Suppressor macrophage (primary cell): ENCODE measurements at places on chromosomes 12 and 14.
A peak's percentile ranks its signal among the peaks of the same experiment; 100 is the strongest.

GRCh38 chr14:23518709-23519108, 32.9 kb downstream of the ZFHX2 start:
- DNase-seq: no peak

DNA sequence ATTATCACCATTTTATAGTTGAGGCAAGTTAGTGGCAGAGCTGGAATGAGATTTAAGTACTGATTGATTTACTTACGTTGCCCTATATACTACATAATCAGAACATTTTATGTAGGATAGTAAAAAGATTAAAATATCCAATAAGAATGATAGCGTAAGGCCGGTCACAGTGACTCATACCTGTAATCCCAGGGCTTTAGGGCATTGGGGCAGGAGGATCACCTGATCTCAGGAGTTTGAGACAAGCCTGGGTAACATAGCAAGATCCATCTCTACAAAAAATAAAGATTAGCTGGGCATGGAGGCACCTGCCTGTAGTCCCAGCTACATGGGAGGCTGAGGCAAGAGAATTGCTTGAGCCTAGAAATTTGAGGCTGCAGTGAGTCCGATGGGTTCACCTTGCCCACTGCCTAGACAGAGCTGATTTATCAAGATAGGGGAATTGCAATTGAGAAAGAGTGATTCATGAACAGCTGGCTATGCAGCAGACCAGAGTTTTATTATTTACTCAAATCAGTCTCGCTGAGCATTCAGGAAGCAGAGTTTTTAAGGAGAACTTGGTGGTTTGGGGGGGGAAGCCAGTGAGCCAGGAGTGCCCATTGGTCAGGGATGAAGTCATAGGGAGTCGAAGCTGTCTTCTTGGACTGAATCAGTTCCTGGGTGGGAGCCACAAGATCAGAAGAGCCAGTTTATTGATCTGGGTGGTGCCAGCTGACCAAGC, 24.7 kb upstream of the SGPP1 start:
- DNase-seq: peak; percentile 84

- no peak for DNase-seq
Observed at GRCh38 chr12:26425587-26426260, 230.4 kb downstream of the SSPN start.

DNA sequence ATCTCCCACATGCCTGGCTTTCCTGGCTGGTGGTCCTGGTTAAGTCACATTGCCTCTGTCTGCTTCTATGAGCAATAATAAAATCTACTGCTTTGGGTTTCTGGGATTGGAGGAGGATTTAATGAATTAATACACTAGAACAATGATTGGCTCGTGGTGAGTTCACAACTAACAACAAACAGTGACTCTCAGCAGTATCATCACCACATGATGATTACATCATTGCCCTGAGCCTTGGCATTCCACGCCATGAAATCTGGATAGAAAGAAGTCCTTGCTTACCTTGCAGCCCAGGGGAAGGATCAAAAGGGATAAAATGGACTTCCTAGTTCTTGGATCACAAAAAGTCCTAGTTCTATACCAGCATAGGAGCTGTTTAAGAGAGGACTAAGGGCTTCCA, 1069.0 kb downstream of the VRK1 start:
- no peak for DNase-seq

DNA sequence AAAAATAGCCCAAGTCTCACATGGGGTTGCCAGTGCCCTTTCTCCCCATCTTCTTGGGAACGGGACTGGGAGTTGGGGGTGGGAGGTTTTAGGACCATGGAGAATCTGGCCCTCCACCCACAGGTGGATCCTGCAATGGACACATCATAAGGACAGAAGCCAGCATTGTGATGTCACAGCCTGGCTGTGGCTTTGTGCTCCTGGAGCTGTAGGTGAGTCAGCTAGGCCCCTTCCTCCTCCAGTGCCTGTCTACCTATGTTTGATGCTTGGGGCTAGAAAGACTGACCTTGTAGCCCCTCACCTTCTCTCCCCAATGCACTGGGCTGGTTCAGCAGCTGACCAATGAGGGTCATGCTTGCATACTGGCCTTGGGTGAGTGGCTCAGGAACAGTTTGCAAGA, at the start of gene CCDC197:
CCDC197 (plus strand) TSS at position 220 of the 400 bp plus-strand sequence. CDS start 831 bp downstream, outside the sequence.
- no peak for DNase-seq

- DNase-seq: peak; percentile 53
Observed at GRCh38 chr14:69090187-69090789, 62.6 kb downstream of the DCAF5 start.
